Small intestine (tissue), 16 donors: ENCODE measurements at places on chromosomes 7 and 10.

GRCh38 chr7:6316226-6316625, 43.8 kb upstream of the CYTH3 start:
- DNase-seq = no peak
- no peak overlapping the region for H3K4me3 ChIP-seq
- no peak overlapping the region for H3K27ac ChIP-seq
- no peaks in the 10 kb centered on the region for H3K36me3 ChIP-seq

GRCh38 chr10:72334196-72334824, 20.4 kb downstream of the DNAJB12 start:
- peaks cover 63% of the 10 kb centered on the region for H3K36me3 ChIP-seq
- no peak for DNase-seq
- peaks cover 4% of the 10 kb centered on the region for H3K4me1 ChIP-seq

DNA sequence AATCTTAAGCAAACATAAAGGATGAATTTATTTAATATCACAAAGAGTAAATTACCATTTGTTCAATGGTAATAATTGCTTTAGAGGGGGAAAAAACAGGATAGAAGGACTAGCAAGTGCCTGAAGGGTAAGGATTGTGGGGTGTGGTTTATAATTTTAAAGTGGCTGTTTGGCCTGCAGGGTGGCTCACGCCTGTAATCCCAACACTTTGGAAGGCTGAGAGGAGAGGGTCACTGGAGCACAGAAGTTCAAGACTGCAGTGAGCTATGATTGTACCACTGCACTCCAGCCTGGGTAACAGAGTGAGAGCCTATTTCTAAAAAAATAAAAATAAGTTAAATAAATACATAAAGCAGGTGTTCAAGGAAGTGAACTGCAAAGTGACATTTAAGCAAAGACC, 199.9 kb upstream of the AHR start:
- H3K36me3 ChIP-seq = no peaks in the 10 kb centered on the region
- no peak overlapping the region for H3K4me3 ChIP-seq
- H3K4me1 ChIP-seq = no peaks in the 10 kb centered on the region
- H3K27me3 ChIP-seq = no peaks in the 10 kb centered on the region
- no peak overlapping the region for H3K27ac ChIP-seq

- peaks cover 3% of the 10 kb centered on the region for H3K4me1 ChIP-seq
- H3K36me3 ChIP-seq = no peaks in the 10 kb centered on the region
- no peaks in the 10 kb centered on the region for H3K27me3 ChIP-seq
- no peak overlapping the region for H3K4me3 ChIP-seq
Observed at GRCh38 chr7:23358152-23358674, 59.1 kb downstream of the MALSU1 start.

DNA sequence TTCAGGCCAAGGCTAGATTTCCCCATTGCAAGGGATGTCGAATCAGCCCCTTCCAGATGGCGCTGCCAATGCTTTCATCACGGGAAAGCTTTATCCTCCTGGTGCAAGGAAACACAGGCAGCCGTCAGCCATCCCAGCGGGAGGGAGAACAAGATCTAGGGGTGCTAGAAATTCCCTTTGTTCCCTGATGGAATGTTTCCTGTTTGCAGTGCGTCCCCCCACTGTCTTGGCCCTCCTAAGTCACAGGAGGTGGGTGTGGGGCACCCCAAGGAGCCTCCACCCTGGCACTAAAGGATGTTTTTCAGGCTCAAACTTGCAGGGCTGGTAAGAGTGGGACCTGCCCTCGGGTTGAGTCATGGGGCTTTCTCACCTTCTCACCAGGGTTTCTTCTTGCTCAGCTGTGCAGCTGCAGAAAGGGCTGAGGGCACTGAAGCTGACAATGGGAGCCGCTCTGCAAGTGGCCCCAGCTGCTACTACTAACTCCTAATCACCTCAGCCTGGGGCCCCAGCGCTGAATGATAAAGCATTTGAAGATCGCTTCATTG, 103.6 kb downstream of the PRPF18 start:
- no peak for DNase-seq
- H3K4me3 ChIP-seq = no peak overlapping the region
- no peaks in the 10 kb centered on the region for H3K36me3 ChIP-seq
- H3K4me1 ChIP-seq = no peaks in the 10 kb centered on the region
- no peak overlapping the region for H3K27ac ChIP-seq

GRCh38 chr10:75736151-75736640, 304.8 kb downstream of the LRMDA start:
- no peak overlapping the region for H3K4me3 ChIP-seq
- DNase-seq = no peak
- peaks cover 7% of the 10 kb centered on the region for H3K4me1 ChIP-seq
- H3K27me3 ChIP-seq = no peaks in the 10 kb centered on the region
- no peak overlapping the region for H3K27ac ChIP-seq
- peaks cover 2% of the 10 kb centered on the region for H3K36me3 ChIP-seq

GRCh38 chr10:104937567-104937966, 296.5 kb downstream of the SORCS3 start:
- H3K27me3 ChIP-seq = no peaks in the 10 kb centered on the region
- H3K36me3 ChIP-seq = no peaks in the 10 kb centered on the region
- H3K4me3 ChIP-seq = no peak overlapping the region
- H3K4me1 ChIP-seq = no peaks in the 10 kb centered on the region

DNA sequence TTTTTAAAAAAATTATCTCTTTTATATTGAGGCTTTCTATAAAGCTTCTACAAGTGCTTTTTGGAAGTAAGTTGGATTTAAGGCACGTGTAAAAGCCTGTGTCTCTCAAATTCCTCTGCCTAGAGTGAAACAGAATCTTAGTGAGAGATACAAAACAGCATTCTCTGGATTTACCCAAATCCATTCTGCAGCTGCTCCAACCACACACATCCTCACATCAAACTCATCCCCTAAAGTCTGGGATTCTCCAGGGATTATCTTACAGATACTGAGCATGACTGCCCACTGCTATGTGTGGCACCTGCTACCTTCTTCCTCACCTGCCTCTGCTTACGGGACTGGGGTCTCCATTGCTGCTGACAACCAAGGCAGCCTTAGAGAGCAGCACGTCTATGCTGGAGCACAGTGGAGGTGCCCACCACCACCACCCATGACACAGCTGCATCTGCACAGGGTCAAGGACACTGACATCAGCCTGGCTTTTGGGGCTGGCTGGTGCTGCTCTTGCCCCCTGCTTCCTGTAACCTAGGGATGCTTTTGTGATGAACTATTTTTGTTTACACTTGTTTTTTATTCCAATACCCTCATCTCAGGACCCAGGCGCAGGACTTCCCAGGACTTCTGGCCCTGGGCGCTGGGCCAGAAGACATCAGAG, 139.2 kb upstream of the NAMPT start:
- H3K36me3 ChIP-seq = no peaks in the 10 kb centered on the region
- no peak overlapping the region for H3K4me3 ChIP-seq
- no peak overlapping the region for H3K27ac ChIP-seq
- H3K27me3 ChIP-seq = no peaks in the 10 kb centered on the region
- peaks cover 6% of the 10 kb centered on the region for H3K4me1 ChIP-seq

- no peak overlapping the region for H3K27ac ChIP-seq
- H3K36me3 ChIP-seq = no peaks in the 10 kb centered on the region
- H3K27me3 ChIP-seq = no peaks in the 10 kb centered on the region
- no peak for DNase-seq
Observed at GRCh38 chr10:128103229-128103714, 23.0 kb downstream of the MKI67 start.

DNA sequence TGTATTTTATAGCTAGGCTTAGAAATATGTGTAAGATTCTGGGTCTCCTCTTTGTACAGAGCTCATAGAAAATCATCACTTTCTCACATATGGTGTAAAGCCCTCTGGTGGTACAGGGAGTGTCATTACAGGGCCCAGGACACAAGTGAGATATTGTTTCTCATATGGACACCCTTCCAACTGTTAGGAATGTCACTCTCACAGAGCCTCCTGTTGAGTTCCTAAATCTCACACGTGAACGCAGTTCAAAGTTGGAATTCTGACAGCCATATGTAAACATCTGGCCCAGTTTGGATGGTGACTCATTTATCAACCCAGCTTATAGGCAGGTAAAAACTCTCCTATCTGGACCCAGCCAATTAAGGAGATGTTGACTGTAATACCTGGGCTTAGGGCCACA, 35.4 kb upstream of the ZNF107 start:
- no peaks in the 10 kb centered on the region for H3K27me3 ChIP-seq
- H3K4me1 ChIP-seq = no peaks in the 10 kb centered on the region
- H3K4me3 ChIP-seq = no peak overlapping the region
- H3K36me3 ChIP-seq = no peaks in the 10 kb centered on the region
- H3K27ac ChIP-seq = no peak overlapping the region
- no peak for DNase-seq

GRCh38 chr7:94761451-94761850, 105.5 kb upstream of the SGCE start:
- H3K27me3 ChIP-seq = no peaks in the 10 kb centered on the region
- H3K4me1 ChIP-seq = no peaks in the 10 kb centered on the region
- H3K36me3 ChIP-seq = no peaks in the 10 kb centered on the region
- H3K27ac ChIP-seq = no peak overlapping the region
- H3K4me3 ChIP-seq = no peak overlapping the region

- H3K27ac ChIP-seq = no peak overlapping the region
- H3K27me3 ChIP-seq = no peaks in the 10 kb centered on the region
Observed at GRCh38 chr10:110848106-110848505, 23.6 kb upstream of the PDCD4 start.

GRCh38 chr7:8817448-8818036, 384.1 kb downstream of the NXPH1 start:
- H3K4me3 ChIP-seq = no peak overlapping the region
- DNase-seq = no peak
- H3K4me1 ChIP-seq = no peaks in the 10 kb centered on the region

- no peak for DNase-seq
- H3K4me1 ChIP-seq = no peaks in the 10 kb centered on the region
- no peak overlapping the region for H3K27ac ChIP-seq
- H3K27me3 ChIP-seq = peaks cover 3% of the 10 kb centered on the region
Observed at GRCh38 chr10:62735464-62736167, 68.9 kb upstream of the ADO start.
